ENCODE measurements at places on chromosomes 7 and 10.

- no peak for DNase-seq
These were observed at the start of gene HPSE2 for GRCh38 chr10:99235658-99236626. TSS of gene HPSE2 (minus strand) at chr10:99235852.

DNA sequence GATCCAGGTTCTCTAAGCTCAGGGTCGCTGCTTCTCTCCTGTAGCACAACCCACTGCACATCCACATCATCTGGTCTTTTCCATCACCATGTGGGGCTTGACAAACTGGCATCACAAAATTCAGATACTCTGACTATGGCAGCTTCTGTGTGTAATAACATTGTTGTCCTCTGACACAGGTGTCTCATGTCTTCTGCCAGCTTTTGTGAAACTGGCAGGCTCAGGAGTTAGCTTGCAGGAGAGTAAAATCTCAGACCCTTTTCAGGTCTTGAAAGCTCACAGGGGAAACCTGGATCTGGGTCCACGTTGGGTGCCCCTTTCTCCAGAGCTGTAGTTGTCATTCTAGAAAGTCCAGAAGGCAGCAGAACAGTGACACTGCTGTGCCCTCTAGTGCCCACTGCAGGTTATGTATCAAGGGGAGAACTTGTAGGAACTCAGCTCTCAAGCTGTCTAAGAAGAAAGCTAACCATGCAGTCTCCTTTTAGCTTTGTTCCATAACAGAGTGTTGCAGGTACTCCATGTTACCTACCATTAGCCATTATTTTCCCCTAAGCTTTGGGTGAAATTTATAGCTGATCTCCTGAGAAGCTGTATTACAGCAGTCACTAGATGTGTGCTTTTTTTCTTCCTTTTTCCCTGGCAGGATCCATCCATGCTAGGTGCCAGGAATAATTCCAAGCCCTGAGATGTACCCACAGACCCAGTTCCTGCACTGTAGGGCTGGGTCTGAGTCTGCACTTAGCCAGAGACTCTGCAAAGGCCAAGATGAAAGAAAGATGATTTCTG lies 102.7 kb downstream of the ZNF248 start:
- DNase-seq: no peak

GRCh38 chr7:101169838-101170551 lies 4.6 kb upstream of the VGF start:
- DNase-seq: peak; percentile 74

GRCh38 chr7:149620961-149621360 lies 123.4 kb upstream of the ZNF746 start:
- DNase-seq: no peak

- DNase-seq: no peak
These were observed 265.1 kb downstream of the CCSER2 start for GRCh38 chr10:84593506-84593905.

GRCh38 chr7:17444673-17445072 lies 146.2 kb downstream of the AHR start:
- no peak for DNase-seq

Data from activated T-cell treated with anti-CD3 and anti-CD28 coated beads for 1 hour (primary cell).